ENCODE measurements at places on chromosomes 2 and 18. TPM values are rescaled to one million over a fixed set of nuclear protein-coding genes. Genes with fewer than 3 reads are reported as not detected.

GRCh38 chr2:14297340-14297739 is 335.2 kb upstream of the LRATD1 start:
- H3K27ac ChIP-seq = no peak overlapping the region
- no peaks in the 10 kb centered on the region for H3K36me3 ChIP-seq
- DNase-seq = no peak
- H3K4me3 ChIP-seq = no peak overlapping the region
- H3K27me3 ChIP-seq = no peaks in the 10 kb centered on the region

CNGA3 gene
- 2.5 TPM for total RNA-seq

MPP4 gene
- total RNA-seq = not detected

- no peaks in the 10 kb centered on the region for H3K36me3 ChIP-seq
- no peaks in the 10 kb centered on the region for H3K27me3 ChIP-seq
- no peak overlapping the region for H3K4me3 ChIP-seq
- H3K4me1 ChIP-seq = no peaks in the 10 kb centered on the region
- no peak overlapping the region for H3K27ac ChIP-seq
Observed at GRCh38 chr2:236824836-236825235, 255.2 kb downstream of the ACKR3 start.

C2orf78 gene
- not detected for total RNA-seq

- no peaks in the 10 kb centered on the region for H3K36me3 ChIP-seq
- no peak overlapping the region for H3K4me3 ChIP-seq
- H3K27ac ChIP-seq = no peak overlapping the region
Observed at GRCh38 chr2:53475321-53475720, 292.3 kb upstream of the CHAC2 start.

DNA sequence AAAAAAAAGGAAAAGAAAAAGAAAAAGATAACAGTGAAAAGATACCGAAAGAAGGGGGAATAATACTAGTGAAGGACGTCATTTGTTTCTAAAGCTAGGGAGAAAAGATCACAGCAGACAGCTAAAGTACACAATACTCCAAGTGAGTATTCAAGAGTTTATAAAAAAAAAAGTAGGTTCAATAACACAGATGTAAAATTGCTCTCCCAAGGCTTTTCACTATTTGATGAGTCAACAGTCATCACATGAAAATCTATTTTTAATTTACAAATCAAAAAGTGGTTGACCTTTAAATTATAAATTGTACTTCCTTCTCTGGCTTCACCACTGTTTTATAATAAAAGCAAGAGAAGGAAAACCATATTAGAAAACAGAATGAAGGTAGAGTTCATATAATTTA is 144.0 kb downstream of the ZRANB3 start:
- no peaks in the 10 kb centered on the region for H3K4me1 ChIP-seq
- H3K36me3 ChIP-seq = no peaks in the 10 kb centered on the region
- no peaks in the 10 kb centered on the region for H3K27me3 ChIP-seq
- no peak for DNase-seq
- H3K27ac ChIP-seq = no peak overlapping the region

RUFY4 gene
- not detected for total RNA-seq

XIRP2 gene
- 0.06 TPM for total RNA-seq

- peaks cover 3% of the 10 kb centered on the region for H3K4me1 ChIP-seq
- no peak overlapping the region for H3K4me3 ChIP-seq
- no peak overlapping the region for H3K27ac ChIP-seq
Observed at GRCh38 chr18:79918615-79919011, 32.8 kb downstream of the SLC66A2 start.

GRCh38 chr2:65940856-65941255 is 494.1 kb upstream of the MEIS1 start:
- no peak for DNase-seq
- H3K4me1 ChIP-seq = no peaks in the 10 kb centered on the region
- no peak overlapping the region for H3K27ac ChIP-seq
- H3K4me3 ChIP-seq = no peak overlapping the region
- H3K36me3 ChIP-seq = no peaks in the 10 kb centered on the region
- no peaks in the 10 kb centered on the region for H3K27me3 ChIP-seq

- DNase-seq = peak; percentile 74
- H3K27me3 ChIP-seq = no peaks in the 10 kb centered on the region
- H3K4me1 ChIP-seq = no peaks in the 10 kb centered on the region
- no peak overlapping the region for H3K4me3 ChIP-seq
- H3K27ac ChIP-seq = no peak overlapping the region
Observed at GRCh38 chr2:16151651-16152050, 211.3 kb downstream of the MYCN start.

- H3K4me3 ChIP-seq = no peak overlapping the region
- no peaks in the 10 kb centered on the region for H3K4me1 ChIP-seq
- no peak overlapping the region for H3K27ac ChIP-seq
- no peaks in the 10 kb centered on the region for H3K27me3 ChIP-seq
- no peaks in the 10 kb centered on the region for H3K36me3 ChIP-seq
Observed at GRCh38 chr2:225937625-225938187, 538.2 kb downstream of the NYAP2 start.

- no peaks in the 10 kb centered on the region for H3K36me3 ChIP-seq
- H3K27me3 ChIP-seq = no peaks in the 10 kb centered on the region
- H3K4me1 ChIP-seq = peaks cover 10% of the 10 kb centered on the region
- no peak overlapping the region for H3K27ac ChIP-seq
Observed at GRCh38 chr18:48336332-48336731, 72.9 kb downstream of the ZBTB7C start.

COQ10B gene
- 39.9 TPM for total RNA-seq

DNA sequence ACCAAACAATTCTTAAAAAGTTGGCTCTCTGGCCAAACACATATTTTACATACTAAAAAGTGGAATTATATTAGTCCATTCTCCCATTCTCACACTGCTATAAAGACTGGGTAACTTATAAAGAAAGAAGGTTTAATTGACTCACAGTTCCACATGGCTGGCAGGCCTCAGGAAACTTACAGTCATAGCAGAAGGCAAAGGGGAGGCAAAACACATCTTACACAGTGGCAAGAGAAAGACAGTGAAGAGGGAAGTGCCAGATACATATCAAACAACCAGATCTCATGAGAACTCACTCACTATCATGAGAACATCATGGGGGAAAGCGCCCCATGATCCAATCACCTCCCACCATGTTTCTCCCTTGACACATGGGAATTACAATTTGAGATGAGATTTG is 42.6 kb downstream of the EDAR start:
- no peak for DNase-seq
- H3K4me1 ChIP-seq = peaks cover 4% of the 10 kb centered on the region
- no peaks in the 10 kb centered on the region for H3K36me3 ChIP-seq
- H3K27ac ChIP-seq = no peak overlapping the region

ING5 gene
- total RNA-seq = 28.1 TPM

OTOF gene
- total RNA-seq = 0.13 TPM

RTP5 gene
- total RNA-seq = not detected

C2orf15 gene
- not detected for total RNA-seq

Measured in esophagus muscularis mucosa (tissue), 4 donors.